ENCODE measurements at places on chromosomes 7 and 10.

DNA sequence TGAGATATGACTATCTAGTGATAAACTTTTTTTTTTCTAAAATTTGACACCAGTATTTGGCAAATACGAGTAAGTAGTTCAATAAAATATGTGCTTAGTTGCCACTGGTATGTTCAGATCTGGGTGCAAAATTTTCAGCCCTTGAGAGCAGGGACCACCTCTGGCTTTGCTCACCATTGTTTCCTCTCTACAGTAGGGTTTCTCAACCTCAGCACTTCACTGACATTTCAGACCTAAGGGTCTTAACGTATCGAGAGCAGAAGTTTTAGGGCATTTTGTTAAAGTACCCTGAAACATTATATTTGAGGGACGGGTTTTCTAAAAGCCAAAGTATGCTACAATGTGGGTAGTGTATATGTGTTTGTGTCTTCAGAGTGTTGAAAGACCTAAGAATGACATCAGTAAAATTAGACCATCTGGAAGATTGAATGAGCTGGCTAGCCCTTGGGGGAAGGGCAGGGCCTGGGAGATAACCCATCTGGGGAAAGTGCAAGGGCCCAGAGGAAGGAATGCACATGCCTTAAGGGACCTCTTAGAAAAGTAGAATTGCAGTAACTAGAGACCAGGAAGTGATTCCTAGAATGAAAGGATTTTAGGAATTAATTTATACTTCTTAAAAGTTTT lies 11.8 kb downstream of the BZW2 start:
- no peak for DNase-seq

DNA sequence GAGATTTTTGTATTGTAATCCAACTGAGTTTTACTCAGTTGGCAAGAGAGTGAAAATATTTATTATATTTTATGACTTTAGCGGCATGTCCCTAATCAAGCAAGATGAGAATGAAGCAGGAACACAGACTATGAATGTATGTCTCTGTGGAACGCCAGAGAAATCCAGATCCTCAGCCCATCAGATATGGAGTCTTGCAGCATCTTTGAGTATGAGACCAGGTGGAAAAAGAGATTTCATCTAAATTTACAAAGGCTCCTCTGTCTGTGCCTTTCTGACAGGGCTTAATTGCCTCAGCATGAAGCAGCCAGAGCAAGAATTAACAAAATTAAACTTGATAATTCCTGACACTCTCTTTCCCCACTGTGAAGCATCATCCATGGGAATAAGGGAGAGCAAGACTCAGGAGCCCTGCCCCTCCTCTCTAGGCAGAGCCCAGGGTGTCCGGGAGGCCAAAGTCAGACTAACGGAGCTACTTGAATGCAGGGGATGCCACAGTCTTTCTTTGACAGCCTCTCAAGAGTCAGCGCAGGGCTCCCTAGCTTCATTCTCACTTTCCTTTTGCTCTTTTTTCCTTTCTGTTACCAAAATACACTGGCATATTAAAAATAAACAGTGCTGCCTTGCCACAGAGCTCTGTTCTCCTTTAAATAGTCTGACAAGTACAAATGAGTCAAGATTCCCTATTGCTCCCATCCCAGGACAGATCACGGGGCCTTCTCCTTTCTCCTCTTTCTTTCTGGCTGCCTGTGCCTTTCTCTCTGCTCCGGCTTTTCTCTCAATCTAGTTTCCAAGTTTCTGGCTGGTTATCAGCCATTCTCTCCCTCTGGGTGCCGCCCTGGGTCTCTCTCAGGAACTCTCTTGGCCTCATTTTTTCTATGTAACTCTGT lies 132.2 kb upstream of the INHBA start:
- no peak for DNase-seq

GRCh38 chr7:24798261-24798660 lies 41.0 kb upstream of the GSDME start:
- DNase-seq: no peak

- no peak for DNase-seq
Observed at GRCh38 chr7:51545131-51545530, 228.5 kb upstream of the COBL start.

DNA sequence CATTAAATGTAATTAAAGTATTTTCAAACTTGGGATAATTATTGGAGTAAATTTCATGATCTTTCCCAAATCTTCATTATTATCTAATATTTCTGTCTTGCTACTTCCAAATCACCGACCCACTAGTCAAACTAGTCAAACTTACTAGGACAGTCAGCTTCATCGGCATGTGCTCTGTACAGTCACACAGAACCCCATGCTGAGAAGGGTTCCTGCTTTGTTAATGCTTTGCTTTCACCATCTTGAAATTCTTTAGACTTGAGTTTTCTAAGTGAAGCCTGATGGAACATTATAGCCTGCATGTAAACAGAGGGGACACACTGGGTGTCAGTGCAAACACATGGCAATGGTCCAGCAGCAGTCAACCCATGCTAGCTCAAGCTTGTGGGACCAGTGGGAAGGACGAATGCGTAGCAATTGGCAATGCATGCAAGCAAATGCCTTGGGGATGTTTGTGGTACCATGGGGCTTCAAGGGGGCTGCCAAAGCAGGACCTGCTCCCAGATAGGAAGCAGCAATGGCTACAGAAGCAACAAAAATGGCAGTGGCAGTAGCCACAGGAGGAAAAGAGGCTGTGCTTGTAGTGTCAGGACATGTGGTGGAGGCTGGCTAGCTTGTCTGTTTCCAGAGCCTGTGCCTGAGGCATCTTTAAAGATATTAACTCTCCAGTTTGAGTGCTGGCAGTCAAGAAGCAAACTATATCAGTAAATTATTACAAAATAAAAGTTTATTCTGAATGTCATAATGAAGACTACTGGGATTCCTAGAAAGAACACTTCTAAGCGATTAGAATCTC lies 441.1 kb upstream of the SEMA3D start:
- DNase-seq: no peak

- no peak for DNase-seq
Observed at GRCh38 chr10:112343056-112343806, 30.7 kb upstream of the ACSL5 start.

- no peak for DNase-seq
Observed at GRCh38 chr10:133614830-133615580, 11.6 kb downstream of the FRG2B start.

GRCh38 chr10:15120523-15120922 lies 23.4 kb downstream of the RPP38 start:
- no peak for DNase-seq

- DNase-seq: no peak
Observed at GRCh38 chr7:158606129-158606528, 18.5 kb upstream of the PTPRN2 start.

GRCh38 chr10:693506-693905 lies 4.0 kb upstream of the DIP2C start:
- DNase-seq: no peak

DNA sequence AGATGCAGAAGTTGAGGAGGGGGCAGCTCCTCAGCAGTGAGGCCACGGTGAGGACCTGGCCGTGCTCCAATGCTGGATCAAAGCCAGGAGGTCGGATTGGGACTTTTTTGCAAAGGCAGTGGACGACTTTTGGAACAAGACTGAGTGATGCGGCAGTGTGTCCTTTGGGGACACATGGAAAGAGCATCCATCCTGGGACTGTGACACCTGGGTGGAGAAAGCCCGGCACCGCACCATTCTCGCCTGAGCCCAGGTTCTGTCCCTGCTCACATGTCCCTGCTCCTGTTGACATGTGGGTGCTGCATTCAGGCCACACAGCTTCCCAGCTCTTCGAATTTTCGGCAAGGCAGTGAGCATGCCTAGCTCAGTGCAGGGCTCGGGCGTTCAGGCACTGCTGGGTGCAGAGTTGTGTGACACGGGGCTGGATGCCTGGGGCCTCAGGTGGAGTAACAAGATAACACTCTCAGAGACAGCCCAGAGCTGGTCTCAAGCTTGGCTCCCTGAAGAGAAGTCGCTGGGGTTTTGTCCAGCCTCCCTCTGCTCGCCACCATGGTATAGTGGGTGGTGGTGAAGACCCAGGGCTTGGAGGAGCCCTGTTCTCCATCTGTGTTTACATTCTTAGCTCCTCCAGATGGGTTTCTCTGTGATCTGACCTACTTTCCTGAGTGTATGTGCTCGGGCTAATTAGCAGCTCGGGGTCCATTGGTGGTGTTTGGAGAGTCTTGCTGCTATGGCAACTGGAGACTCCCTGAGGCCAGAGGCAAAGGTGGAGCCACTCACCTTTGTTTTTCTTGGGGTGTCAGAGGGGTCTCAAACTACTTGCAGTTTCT lies 111.7 kb upstream of the BTBD16 start:
- DNase-seq: no peak

GRCh38 chr7:22387583-22387982 lies 30.6 kb upstream of the RAPGEF5 start:
- DNase-seq: no peak

GRCh38 chr10:16787361-16787791 lies 29.8 kb downstream of the RSU1 start:
- DNase-seq: no peak

GRCh38 chr10:74034301-74034700 lies 36.4 kb downstream of the VCL start:
- DNase-seq: no peak

DNA sequence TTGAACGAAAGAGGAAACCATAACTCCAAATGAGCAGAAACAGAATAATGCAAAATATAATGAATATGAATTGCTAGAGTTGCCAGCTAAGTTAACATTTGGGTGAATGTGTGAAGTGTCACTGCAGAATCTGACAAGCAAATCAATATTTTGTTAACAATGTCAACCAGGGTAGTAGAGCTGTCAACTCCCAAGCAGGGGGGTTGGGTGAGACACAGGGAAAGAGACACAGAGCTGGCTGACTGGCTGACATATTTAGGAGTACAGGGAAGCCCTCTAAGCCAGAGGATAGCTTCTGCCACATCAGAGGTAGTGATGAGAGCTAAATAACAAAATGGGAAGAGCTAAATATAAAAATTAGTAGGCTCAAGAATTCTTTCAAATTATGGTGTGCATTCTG lies 393.1 kb upstream of the KCND2 start:
- no peak for DNase-seq

- DNase-seq: no peak
Observed at GRCh38 chr7:41116817-41117216, 586.1 kb downstream of the INHBA start.

- DNase-seq: no peak
Observed at GRCh38 chr7:130096243-130096827, 26.0 kb downstream of the KLHDC10 start.

GRCh38 chr10:101826852-101827434 lies 8.7 kb upstream of the OGA start:
- no peak for DNase-seq

DNA sequence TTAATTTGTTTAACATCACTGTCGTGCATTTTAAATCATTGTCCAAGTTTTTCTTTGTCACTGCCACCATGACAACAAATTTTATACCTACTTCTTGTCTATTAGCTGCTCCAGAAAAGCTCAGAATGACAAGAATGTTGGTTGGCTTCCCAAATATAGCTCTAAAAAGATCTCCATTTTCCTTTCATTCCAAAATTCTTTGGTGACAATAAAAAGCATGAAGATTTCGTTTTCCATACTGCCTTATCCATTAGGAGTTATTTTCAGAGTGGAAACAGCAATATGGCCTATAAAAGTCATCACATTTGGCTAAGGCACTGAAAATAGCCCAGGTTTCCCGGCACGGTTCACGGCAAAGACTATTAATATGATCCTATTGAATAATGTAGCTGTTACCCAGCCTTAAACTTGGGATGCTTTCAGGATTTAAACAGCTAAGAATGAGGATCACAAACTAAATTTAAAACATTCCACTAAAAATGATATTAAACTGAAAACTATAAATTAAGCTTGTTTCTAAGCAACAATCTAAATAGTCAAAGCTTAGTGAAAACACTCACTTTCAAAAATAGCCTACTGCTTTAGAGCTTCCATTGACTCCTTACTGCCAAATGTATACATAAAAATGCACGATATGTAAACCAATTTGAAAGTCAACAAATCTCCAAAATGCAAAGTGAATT lies 2.7 kb downstream of the CTTNBP2 start:
- DNase-seq: no peak

DNA sequence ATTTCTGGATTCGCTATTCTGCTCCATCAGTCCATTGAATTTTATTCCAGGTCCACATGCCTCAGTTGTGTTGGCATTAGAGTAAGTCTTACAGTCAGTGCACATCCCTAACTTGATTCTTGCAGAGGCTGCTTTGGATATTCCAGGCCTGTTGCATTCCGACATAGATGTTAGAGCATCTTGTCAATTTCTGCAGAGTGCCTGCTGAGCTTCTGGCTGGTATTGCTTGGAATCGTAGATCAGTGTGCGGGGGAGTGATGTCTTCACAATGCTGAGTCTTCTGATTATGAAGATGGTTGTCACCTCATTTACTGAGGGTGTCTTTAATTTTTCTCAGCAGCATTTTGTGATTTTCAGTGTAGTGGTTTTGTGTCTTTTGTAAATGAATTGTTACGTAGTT lies 45.2 kb downstream of the INPP5A start:
- no peak for DNase-seq

- no peak for DNase-seq
Observed at GRCh38 chr7:29285444-29285793, 90.8 kb downstream of the CHN2 start.

DNA sequence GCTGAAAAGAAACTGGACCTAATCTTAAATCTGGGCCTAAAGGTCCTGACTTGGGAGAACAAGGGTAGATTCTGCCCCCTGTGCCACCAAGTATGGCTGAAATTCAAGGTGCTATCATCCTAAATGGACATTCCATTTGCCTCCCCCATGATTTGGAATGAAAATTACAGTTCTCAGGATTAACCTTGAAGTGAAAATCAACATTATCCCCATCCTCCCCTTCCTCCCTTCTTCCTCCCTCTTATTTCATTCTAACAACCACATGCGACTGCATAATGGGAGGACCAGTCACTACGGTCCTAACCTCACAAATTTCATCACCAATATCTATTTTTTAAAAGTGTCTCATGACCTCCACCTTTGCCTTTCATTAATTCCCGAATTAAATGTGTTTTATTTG lies 62.1 kb downstream of the SEMA3C start:
- no peak for DNase-seq

DNA sequence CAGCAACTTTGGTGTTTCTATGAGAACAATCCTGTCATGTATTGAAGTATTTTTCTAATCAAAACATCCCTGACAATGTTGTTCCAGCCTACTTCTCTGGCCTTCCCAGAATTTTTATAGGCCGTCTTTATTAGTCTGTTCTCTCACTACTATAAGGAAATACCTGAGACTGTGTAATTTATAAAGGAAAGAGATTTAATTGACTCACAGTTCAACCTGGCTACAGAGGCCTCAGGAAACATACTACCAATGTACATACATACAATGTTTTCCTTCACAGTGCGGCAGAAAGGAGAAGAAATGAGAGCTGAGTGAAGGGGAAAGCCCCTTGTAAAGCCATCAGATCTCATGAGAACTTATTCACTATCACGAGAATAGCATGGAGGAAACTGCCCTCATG lies 484.7 kb upstream of the PODXL start:
- DNase-seq: no peak

DNA sequence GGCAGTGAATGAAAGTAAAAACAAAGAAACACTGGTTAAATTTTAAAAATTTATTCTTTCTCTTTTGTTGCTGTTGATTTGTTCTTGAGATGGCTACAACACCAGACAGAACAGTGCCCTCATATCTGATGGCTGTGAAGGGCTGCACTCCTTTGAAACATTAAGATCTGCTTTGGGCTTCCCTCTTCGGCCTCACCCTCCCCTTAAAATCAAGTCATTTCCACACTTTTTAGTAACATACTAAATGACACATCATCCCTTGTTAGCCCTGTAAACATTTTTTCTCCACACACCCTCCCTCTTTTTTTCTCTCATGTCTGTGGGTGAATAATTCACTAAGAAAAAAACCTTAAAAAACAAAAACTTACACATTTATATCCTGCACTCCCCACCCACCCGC lies 16.4 kb downstream of the IRF5 start:
- no peak for DNase-seq

- no peak for DNase-seq
Observed at GRCh38 chr10:11913079-11913641, 90.0 kb downstream of the PROSER2 start.

All from GM12892 (cell line).